ENCODE measurements at places on chromosomes 12 and 14.

- no peak for DNase-seq
Observed at GRCh38 chr12:104941454-104941853, 16.6 kb downstream of the SLC41A2 start.

DNA sequence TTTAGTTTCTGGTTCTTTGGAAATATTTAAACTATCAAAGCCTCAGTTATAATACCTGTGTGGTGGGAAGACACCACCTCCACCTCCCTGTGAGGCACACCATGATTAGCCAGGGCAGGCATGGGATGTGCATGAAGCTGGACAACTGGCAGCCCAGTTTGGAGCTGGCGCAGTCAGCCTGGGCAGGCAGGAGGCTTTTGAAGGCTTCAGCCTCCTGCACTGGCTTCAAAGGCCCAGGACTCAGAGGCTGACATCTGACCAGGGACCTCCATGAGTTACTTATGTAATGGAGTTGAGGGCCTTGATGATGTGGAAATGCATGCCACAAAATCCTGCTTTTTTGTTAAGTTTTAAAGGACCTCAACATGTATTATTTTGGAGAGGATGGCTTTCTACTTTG, 30.3 kb downstream of the C14orf132 start:
- no peak for DNase-seq

- DNase-seq: no peak
Observed at GRCh38 chr12:26728205-26729050, 104.6 kb downstream of the ITPR2 start.

DNA sequence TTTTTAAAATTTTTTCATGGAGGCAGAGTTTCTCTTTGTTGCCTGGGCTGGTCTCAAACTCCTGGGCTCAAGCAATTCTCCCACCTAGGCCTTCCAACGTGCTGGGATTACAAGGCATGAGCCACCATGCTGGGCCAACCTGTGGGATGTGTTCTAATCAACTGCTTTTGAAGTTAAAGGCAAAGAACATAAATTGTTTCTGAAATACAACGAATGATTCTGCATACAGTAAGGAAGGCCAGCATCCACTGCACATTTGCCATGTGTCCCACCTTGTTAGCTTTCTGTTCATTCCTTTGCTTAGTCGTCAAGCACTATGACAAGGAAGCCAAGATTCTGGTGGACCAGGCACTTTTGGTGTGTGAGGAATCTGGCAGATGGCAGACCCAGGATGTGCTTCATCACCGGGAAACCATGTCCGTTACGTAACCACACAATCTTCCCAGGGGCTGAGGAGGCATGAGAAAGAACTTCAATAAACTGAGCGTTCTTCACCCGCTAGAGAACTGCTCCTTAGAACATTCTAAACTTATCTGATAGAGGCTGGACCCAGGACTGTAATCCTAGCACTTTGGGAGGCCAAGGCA, 24.5 kb downstream of the MOK start:
- no peak for DNase-seq

GRCh38 chr12:112716099-112717093, 75.2 kb upstream of the RPH3A start:
- no peak for DNase-seq

- no peak for DNase-seq
Observed at GRCh38 chr14:98555440-98555839, 716.6 kb downstream of the BCL11B start.

DNA sequence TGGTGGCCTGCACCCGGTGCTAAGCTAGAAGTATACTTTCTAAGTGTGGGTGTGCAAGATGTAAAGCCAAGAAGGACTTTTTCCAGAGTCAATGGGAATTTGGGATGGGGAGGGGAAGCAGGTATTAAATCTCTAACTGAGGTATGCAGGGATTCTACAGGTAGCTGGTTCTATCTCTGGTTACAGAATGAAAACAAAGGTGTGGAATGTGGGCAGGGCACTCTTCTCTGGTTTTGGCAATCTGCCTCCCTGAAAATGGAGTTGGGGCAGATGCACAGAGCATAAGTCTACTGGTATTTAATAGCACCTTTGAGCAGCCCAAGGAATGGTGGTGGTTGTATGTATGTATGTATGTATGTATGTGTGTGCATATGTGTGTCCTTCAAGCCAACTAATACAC, 66.7 kb upstream of the PPP1R12A start:
- no peak for DNase-seq

GRCh38 chr14:24278424-24278823, 7.0 kb upstream of the RABGGTA start:
- DNase-seq: no peak

GRCh38 chr12:46100551-46101484, 110.4 kb upstream of the SCAF11 start:
- no peak for DNase-seq

DNA sequence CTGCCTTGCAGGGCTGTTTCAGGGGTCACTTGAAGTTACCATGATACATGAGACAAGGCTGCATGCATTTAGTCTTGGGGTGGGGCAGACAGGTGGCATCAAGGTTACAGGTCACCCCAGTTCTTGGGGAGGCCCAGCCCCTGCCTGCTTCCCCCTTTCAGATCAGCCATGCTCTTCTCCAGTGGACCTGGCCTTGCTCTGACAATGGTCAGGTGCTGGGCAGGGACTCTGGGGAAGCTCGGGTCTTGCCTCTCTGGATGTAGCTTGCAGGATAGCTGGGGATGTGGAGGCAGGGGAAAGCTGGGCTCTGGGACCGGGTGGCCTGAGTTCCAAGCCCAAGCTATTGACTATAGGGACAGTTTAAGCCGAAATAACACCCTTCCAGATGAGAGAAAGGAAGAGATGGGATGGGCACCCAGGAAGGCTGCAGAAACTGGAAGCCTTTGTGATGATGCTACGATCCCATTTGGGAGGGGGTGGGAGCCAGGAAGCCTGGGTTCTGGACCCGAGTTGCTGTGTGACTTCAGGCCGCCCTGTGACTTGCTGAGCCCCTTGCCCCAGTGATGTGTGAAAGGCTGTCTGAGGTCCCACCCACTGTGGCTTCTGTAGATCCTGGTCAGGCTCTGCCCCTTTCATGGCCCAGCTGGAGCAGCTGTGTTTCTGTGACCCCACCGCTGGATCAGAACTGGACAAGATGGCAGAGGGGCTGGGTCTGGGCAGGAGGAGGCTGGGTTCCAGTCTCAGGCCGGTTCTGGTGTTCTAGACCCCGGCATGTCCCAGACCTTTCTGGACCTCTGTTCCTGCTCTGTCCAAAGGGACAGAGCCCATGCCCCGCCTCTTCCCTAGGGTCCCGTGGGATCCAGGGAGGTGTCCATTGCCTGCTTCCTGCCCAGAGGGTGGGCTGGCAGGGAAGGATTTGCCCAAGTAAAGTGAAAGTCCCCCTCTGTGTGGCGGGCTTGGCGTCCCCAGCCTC, 2.1 kb downstream of the TNFAIP2 start:
- DNase-seq: no peak

- DNase-seq: no peak
Observed at GRCh38 chr12:124497658-124498057, 69.8 kb downstream of the NCOR2 start.

- no peak for DNase-seq
Observed at GRCh38 chr12:82357340-82357739, 847 bp downstream of the CCDC59 start.

DNA sequence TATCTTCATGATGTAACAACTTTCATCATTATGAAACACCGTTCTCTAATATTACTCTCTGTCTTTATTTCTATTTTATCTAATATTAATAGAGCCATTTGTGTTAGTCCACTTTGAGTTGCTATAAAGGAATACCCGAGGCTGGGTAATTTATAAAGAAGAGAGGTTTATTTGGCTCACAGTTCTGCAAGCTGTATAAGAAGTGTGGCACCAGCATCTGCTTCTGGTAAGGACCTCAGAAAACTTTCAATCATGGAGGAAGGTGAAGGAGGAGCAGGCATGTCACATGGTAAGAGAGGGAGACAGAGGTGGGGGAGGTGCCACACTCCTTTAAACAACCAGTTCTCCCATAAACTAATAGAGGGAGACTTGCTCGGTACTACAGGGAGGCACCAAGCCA, 25.1 kb downstream of the BORCS5 start:
- DNase-seq: no peak

DNA sequence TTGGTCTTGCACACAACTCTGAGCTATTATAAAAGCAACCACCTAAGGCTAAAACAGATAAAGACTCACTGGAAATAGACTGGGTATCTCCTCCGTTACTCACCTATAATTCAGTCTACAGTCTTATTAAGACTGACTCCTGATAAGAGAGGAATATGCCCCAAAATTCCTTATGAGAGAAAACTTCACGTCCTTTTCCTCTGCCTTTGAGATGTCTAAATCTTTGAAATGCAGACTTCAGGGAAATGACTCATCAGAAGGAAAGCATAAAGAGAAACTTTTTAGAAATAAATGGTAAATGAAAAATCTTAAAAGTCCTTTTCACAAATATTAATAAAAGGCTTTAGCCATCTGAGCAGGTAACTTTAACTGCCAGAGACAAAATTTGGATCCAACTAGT, 187.5 kb upstream of the RTL1 start:
- DNase-seq: no peak

DNA sequence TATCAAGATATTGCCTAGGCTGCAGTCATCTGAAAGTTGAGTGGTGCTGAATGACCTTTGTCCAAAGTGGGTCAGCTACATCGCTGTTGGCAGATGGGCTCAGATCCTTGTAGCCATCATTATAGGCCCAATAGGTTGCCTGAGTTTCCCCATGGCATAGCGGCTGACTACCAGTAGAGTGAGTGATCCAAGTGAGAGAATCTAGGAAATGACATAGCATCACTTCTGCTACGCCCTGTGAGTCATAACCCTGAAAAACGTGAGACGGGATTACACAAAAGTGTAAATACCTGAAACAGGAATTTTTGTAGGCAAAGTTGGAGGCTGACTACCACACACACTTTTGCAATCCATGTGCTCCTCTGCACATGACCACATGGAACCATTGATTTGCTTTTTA, 273.3 kb downstream of the RPL10L start:
- no peak for DNase-seq

DNA sequence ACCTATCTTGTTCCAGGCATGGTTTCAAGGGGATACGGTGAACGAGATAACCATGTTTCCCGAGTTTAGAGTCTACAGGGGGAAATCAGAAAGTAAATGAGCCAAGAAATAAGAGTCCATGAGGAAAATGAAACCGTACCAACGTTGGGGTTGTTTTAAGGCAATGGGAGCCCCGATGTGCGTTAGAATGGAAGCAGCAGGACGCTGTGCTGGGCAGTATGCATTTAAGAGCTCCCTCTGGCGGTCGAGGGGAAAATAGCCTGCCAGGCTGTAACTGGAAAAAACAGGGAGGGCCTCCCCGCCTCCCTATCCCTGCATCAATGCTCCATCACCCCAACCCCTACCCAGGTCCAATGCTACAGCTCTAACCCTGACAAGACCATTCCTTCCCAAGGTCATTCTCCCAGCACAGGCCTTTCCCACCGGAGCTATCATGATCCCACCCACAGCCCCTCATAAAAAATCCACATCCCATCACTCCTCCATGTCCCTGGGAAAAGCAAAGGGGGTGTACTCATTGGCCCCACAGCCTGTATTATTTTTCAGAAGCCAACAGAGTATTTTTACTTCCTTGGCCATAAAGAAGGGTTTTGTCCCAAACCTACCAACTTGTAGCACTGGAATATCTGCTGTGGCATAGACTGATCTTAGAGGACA, 226.3 kb upstream of the NOS1 start:
- peak; percentile 9 for DNase-seq

- DNase-seq: no peak
Observed at GRCh38 chr12:51905471-51906429, 1.6 kb upstream of the ACVRL1 start.

- DNase-seq: no peak
Observed at GRCh38 chr14:91032248-91032647, 28.2 kb downstream of the RPS6KA5 start.

- DNase-seq: no peak
Observed at GRCh38 chr12:45407981-45408728, 192.3 kb downstream of the ANO6 start.

GRCh38 chr14:66015071-66015780, 470.9 kb upstream of the CCDC196 start:
- no peak for DNase-seq

- no peak for DNase-seq
Observed at GRCh38 chr14:82298811-82299210, 765.2 kb upstream of the SEL1L start.

DNA sequence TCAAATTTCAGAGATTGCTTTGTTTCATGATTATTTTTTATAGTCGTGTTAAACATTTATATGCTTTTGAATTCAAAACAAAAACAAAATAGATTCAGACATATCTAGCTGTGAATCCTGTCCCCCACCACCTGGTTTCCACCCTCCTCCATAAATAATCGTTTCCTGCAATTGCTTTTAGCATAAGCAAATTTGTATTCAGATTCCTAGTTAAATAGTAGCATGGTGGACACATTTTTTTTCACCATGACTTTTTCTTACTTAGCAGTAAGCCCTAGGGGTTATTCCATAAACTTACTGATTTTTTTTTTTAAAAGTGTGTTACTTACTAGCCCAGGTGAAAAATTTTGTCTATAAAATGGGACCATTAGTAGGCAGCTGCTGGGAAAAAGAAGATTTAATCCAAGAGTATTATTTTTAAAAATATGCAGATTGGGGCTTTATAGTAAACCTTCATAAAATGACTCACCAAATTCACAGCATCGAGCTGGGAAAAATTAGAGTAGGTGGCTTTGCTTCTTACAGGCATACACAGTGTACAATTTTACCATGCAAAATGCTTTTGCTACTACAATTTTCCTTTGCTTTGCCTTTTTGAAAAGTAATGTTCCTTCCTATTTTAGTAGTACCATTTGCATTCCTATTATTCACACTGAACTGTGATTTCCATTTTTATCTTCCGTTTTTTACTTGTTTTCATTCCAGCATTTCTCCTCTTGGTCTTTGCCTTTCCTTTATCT, 117.8 kb downstream of the BTG1 start:
- DNase-seq: no peak

DNA sequence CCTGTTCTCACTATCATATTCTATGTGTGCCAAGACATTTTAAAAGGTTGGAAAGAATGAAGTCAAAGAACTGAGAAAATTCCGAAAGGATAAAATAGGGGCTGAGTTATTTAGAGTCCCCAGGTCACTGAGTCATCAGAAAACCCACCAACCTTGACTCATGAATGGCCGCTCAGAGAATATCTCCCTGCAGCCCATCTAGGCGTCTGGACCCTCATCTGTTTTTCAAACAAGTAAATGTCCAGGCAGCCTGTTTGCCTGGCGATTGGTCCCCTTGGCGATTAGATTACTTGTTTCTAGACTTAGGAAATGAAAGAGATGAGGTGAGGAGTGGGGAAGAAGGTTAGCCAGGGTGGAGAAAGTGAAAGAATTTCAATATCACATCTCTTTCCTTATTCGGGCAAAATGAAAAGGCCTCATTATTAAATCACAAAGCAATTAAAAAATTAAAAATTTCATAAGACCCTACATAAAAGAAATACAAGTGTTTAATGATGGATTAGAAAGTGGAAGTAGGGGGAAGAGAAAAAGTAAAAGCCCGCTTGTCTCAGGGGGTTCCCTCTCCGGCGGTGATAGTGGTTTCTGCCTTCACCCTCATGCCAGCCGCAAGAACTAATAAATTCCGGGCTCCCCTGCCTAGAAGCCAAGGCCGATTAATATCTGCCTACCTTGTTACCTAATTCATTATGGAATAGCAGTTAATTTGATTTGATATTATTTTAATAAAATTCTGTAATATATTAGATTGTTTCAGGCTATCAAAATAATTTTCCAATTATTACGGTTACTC, 415.9 kb downstream of the BCL11B start:
- no peak for DNase-seq

- DNase-seq: peak; percentile 81
Observed at GRCh38 chr14:69767369-69767999, 542 bp downstream of the SRSF5 start.

Measured in GM18507 (cell line).